Heart right ventricle (tissue), 16 donors: ENCODE measurements at places on chromosomes 6 and 20. TPM values are rescaled to one million over a fixed set of nuclear protein-coding genes. Genes with fewer than 3 reads are reported as not detected.
A peak's percentile ranks its signal among the peaks of the same experiment; 100 is the strongest.

DNA sequence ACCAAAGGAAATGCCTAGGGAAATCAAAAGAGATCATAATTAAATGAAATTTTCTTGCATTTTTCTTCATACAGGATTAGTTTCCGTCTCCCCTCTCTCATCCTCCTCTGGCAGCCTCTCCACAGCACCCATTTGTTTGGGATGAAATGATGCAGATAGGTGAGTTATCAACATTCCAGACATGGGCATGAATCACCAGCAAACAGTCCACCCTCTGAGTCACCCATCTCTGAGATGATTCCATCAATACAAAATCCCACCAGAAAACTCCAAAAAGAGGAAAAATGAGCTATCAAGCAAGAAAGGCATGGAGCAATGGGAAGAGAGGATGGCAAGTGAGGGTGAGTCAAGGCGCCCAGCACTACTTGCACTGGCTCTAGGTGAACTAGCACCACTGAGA is 11.4 kb downstream of the MC3R start:
- no peaks in the 10 kb centered on the region for H3K4me1 ChIP-seq
- H3K36me3 ChIP-seq, result no peaks in the 10 kb centered on the region
- H3K4me3 ChIP-seq, result no peak overlapping the region
- H3K27me3 ChIP-seq, result peaks cover 5% of the 10 kb centered on the region

DNA sequence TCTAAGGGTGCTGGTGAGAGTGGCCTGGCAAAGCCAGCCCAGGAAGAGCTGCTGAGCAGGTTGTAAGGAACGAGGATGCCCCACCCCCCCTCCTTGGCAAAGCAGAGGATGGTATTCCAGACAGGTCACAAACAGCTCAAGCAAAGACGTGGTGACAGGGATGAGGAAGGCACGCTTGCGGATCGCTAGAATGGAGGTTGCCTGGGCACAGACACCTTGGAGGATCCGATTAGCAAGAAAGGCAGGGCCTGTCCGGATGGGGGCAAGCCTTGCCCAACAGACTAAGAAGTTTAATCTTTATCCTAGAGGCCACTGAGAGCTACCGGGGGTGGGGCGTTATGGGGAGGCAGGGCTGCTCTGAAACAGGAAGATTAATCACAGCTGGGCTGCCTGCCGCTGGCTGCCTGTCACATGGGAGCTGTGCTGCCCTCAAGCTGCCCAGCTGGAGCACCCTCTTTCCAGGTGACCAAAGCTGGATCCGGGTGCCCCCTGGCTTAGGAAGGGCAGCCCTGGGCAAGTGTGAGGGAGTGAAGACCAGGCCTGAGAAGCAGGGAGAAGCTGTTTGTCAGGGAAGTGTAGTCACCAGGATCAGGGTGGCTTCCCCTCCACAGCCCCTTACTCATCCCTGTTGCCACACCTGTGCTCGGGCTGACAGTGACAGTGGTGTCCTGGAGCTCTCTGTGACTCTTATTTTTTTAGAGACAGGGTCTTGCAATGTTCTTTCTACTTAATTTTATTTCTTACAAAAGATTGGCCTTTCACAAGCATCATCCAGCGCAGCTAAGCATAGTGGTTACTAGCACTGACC is 9.1 kb upstream of the MAPK13 start:
- peak; percentile 38 for DNase-seq
- H3K27me3 ChIP-seq, result no peaks in the 10 kb centered on the region
- H3K36me3 ChIP-seq, result no peaks in the 10 kb centered on the region
- no peak overlapping the region for H3K4me3 ChIP-seq
- H3K4me1 ChIP-seq, result peaks cover 14% of the 10 kb centered on the region

- H3K4me1 ChIP-seq, result no peaks in the 10 kb centered on the region
- DNase-seq, result no peak
- no peaks in the 10 kb centered on the region for H3K27me3 ChIP-seq
- peaks cover 15% of the 10 kb centered on the region for H3K36me3 ChIP-seq
- H3K4me3 ChIP-seq, result no peak overlapping the region
Observed at GRCh38 chr6:43217351-43217750, 11.9 kb downstream of the DNPH1 start.

GRCh38 chr20:8490076-8490830 is 358.2 kb downstream of the PLCB1 start:
- H3K27ac ChIP-seq, result no peak overlapping the region
- DNase-seq, result no peak
- peaks cover 17% of the 10 kb centered on the region for H3K4me1 ChIP-seq
- H3K27me3 ChIP-seq, result no peaks in the 10 kb centered on the region

GRCh38 chr6:13579911-13580310 is 5.5 kb downstream of the SIRT5 start:
- no peak for DNase-seq
- peaks cover 9% of the 10 kb centered on the region for H3K4me1 ChIP-seq
- H3K27me3 ChIP-seq, result no peaks in the 10 kb centered on the region
- H3K27ac ChIP-seq, result no peak overlapping the region

Gene TMEM170B
- 1.3 TPM for polyA plus RNA-seq

- no peak overlapping the region for H3K27ac ChIP-seq
- peaks cover 41% of the 10 kb centered on the region for H3K27me3 ChIP-seq
- no peak overlapping the region for H3K4me3 ChIP-seq
Observed at GRCh38 chr20:57330998-57331397, 1.4 kb downstream of the SPO11 start.

Gene CRISP2
- polyA plus RNA-seq, result not detected

GRCh38 chr20:40966103-40966502 is 62.5 kb upstream of the TOP1 start:
- H3K27me3 ChIP-seq, result no peaks in the 10 kb centered on the region
- no peaks in the 10 kb centered on the region for H3K4me1 ChIP-seq
- H3K4me3 ChIP-seq, result no peak overlapping the region
- H3K36me3 ChIP-seq, result no peaks in the 10 kb centered on the region
